ENCODE measurements at places on chromosomes 2 and 18.

GRCh38 chr2:3600256-3600855, 5.4 kb downstream of the COLEC11 start:
- DNase-seq: no peak

GRCh38 chr18:69968039-69968438, 20.4 kb upstream of the CD226 start:
- no peak for DNase-seq

GRCh38 chr2:8395718-8396117, 286.1 kb upstream of the ID2 start:
- DNase-seq: no peak

GRCh38 chr2:17101091-17101490, 417.1 kb downstream of the RAD51AP2 start:
- no peak for DNase-seq

DNA sequence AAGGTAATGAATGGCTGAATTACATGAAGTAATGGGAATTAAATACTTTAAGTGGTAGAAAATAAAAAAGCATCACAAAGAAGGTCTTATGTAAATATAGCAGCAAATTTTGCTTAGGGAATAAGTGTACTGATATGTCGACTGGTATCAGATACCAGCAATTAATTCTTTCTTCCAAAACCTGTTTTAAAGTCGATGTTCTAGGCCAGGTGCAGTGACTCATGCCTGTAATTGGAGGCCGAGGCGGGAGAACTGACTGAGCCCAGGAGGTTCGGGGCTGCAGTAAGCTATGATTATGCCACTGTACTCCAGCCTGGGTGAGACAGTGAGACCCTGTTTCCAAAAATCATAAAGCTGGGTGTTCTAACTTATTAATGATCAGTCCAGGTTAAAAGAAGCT, 30.3 kb downstream of the SP3 start:
- no peak for DNase-seq

DNA sequence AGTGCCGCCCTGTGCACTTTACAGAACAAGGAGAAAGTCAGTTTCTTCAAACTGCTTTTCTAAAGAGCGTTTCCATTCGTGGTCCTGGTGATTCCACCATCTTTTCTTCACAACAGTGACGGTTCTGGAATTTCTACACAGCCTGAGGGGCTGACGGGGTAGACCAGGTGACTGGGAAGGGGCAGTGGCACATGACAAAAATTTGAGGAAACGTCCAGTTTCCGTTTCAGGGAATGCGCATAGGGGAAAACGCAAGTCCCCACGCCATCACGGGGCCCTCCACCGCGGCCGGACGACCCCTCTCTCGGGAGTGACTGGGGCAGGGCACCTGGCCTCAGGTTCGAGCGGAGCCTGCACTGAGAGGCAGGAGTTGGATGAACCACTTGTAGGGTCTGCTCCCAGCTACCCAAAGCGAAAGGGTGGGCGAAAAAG, 980 bp upstream of the SPTBN1 start:
- no peak for DNase-seq

DNA sequence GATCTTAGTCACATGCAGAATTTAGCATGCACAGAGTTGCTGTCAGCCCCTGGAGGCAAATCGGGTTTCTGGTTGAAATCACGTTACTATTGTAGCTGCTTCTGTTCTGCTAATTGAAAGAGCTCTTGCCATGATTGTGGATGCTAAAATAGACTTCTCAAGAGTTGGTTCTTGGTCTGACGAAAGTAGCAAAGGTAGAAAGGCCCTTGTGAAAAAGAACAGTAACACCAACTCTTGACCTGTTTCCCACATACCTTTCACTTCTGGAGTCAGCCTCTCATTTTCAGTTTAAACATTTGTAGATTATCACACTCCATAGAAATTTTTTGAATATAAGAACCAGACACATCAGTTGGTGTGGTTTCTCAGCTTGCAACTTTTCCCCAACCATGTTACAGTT, 110.0 kb upstream of the EPB41L3 start:
- no peak for DNase-seq

GRCh38 chr2:66073172-66073571, 361.8 kb upstream of the MEIS1 start:
- no peak for DNase-seq

DNA sequence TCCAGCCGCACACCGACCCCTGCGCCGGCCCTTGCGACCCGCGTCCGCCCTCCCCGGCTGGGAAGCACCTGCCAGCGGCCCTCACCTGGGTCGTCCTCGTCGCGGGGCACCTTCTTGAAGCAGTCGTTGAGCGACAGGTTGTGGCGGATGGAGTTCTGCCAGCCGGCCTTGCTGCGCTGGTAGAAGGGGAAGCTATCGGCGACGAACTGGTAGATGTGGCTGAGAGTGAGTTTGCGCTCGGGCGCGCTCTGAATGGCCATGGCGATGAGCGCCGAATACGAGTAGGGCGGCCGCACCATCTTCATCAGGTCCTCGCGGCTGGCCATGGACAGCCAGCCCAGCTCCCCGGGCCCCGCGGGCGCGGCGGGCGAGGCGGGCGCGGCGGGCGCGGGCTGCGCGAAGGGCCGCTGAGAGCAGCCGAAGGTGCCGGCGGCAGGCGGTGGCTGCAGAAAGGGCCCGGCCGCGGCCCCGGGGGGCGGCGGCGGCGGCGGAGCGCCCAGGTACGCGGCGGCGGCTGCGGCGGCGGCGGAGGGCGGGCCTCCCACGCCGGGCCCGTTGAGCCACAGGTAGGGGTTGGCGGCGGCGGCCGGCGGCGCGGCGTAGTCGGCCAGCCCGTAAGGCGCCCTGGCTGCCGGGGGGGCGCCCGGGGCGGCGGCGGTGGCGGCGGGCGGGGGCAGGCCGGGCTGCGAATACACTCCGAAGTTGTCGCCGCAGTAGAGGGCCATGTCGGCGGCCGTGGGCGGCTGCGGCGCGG, 505 bp downstream of the FOXI3 start:
- DNase-seq: peak; percentile 31

GRCh38 chr2:147782141-147782930, 62.5 kb upstream of the ACVR2A start:
- no peak for DNase-seq

- no peak for DNase-seq
These were observed 275.6 kb upstream of the ZSWIM2 start for GRCh38 chr2:187124529-187124928.

- no peak for DNase-seq
These were observed 65.6 kb downstream of the NOL4 start for GRCh38 chr18:34158881-34159690.

GRCh38 chr2:15147591-15147990, 413.5 kb downstream of the NBAS start:
- DNase-seq: no peak

DNA sequence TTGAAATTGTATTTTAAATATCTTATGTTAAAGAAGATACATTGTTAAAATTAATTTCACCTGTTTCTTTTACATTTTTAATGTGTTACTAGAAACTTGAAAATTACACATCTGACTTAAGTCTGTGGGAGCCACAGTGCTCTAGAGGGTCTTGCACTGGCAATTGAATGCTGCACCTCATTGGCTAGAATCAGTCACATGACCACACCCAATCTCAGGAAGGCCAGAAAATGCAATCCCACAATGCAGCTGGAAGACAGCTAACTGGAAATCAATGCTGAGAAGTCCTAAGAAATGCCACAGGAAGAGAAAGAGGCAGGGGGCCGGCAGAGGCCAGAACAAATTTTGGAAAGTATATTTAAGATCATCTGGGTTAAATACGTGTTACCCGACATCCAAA, 189.2 kb upstream of the POU3F3 start:
- DNase-seq: no peak

DNA sequence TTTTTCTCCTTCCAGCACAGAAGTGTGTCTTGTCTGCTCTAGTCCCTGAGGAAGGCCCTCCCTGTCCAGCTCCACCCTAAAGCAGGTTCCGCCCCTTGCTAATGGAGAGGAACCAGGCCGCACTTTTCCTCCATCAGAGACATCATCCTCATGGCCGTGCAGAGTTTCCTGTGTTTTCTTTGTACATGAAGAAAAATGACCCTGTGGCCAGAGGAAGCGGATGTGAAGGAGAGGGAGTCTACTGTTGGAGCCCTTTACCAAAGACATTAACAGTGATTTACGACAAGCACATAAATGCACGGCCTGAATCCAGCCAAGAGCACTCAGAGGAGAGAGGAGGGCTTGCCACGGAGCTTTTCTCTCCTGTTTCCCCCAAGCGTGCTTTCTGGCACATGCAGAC, 109.5 kb downstream of the RNF144A start:
- no peak for DNase-seq

DNA sequence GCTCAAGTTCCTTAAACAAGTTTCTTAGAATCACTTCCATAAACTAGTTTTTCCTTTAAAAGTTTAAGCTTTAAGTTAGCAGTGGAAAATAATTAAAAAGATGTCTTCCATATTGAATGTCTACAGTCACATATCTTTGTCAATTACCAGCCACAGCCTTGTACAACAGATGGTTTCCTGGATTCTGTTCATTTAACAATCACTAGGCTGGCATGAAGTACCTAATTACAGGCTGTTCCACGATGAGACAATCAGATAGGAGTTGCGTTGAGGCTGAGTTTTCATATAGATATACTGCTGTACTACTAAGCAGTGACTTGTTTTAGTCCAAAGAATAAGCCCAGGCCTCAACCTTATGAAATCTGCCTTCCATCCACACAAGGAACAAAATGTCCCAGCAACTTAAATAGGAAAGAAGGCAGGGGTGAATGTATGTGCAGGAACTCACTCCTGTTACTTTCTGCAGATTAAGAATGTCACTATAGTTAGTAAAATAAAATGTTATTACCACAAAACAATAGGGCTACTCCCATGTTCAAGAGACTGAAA, 131.0 kb downstream of the ZAP70 start:
- DNase-seq: no peak

- DNase-seq: no peak
These were observed 88.5 kb downstream of the TWIST2 start for GRCh38 chr2:238936162-238937052.

DNA sequence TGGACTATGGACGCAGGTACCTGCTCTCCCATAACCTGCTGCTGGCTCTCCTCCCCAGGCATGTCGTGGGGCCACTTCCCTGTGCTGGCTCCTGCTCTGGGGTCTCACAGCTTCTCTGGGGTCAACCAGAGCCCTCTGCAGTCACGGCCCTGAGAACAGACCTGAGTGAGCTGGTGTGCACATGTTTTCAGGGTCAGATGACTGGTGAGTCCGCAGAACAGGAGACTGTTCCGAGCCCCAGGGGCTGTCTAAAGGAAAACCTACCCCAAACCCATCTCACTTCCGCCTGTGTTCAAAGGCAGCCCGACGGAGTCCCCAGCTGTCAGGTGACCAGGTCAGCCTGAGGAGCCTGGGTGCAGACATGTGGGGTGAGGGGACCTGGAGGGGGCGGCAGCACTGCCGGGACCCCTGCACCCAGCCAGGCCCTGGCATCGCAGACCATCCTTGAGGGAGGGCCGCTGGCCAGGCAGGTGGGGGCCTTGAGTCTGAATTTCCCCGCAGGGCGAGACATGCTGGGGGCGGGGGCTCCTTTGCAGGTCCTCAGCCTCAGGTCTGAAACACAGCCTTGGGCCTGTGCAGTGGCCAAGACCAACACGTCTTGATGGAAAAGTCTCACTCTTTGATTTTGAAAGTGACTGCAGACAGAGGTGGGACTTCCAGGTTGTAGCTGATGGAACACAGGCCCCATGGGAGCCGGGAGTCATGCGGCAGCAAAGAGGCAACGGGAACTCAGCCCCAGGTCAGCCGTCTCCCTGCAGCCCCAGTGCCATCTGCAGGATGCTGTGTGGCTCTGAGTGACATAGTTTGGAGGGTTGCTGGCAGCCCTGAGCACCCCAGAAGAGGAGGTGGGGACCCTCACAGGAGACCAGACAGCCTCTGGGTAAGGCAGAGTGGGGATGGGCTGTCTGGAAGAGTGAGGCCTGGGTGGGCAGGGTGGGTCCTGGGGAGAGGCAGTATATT, 65.3 kb downstream of the TWIST2 start:
- no peak for DNase-seq

- DNase-seq: no peak
These were observed 39.0 kb downstream of the ATP8B1 start for GRCh38 chr18:57764087-57764486.

DNA sequence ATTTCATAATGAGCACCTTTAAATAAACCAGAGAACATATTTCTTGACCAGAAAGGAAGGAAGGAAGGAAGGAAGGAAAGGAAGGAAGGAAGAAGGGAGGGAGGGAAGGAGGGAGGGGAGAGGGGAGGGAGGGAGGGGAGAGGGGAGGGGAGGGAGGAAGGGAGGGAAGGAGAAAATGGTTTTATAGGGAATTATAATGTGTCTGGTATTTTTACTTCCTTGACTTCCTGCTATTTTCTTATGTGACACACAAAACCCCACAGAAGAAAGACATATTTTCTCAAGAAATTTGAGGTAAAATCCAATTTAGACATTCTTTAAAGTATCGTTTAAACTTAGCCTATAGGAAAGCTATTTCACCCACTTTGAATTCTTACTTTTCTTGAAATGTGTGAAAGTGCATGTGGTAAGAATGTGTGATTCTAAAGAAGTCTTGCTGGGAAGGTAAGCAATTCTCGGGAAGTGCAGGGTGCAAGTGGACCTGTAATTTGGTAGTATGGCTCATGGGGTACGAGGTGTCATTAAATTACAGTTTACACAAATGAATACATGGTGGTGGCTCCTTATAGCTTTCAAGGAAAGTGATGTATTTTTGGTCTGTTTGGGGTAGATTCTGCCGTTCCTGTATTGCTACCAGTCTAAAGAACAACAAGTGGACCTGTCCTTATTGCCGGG, 18.0 kb downstream of the RNF125 start:
- no peak for DNase-seq

DNA sequence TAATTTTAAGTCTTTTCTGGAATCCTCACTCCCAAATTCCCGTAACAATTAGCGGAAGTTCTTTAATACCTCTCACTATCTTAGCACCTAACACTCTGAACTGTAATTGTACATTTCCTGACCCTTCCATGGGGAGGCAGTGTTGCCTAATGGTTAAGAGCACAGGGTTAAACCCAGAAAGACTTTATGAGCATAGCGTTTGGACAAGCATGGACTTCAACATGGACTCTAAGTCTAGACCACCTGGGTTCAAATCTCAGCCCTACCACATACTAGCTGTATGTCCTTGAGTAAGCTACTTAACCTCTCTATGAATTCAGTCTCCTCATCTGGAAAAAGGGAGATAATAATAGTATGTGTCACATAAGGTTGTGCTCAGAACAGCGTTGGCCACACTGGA, 13.0 kb downstream of the ANTXR1 start:
- no peak for DNase-seq

DNA sequence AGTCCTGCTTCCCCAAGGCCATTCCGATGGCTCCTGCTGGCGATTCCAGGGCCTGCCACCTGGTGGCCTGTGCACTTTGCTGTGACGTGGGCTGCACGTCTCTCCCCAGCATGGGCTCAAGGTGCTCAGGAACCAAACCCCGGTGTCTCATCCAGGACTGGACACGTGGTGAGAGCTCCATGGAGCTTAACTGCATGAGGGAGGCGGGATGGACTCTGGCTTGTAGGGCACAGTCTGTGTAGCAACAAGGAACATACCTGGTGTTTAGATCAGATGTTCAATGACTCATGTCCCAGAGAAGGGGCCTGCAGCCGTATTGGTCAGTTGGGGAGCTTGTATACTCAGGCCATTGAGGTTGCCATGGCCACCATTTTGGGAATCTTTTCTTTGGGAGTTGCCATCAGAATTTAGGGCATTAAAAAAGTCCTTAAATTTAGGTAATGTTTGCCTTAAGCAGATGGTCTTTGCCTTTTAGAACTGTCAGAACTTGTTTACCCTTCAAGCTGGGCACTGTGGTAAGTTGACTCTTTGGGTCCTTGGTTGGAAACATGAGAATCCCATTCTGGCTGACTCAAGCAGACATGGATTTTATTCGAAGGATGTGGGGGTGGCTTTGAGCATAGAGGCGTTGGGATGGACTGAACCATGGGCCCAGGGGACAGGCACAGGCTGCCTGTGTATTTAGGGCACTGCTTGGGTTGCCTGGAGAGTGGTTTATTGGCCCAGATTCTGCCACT, 21.0 kb downstream of the AGAP1 start:
- DNase-seq: no peak

GRCh38 chr2:46120792-46121555, 176.2 kb upstream of the EPAS1 start:
- DNase-seq: no peak
